ENCODE measurements at places on chromosomes 16 and 17.

DNA sequence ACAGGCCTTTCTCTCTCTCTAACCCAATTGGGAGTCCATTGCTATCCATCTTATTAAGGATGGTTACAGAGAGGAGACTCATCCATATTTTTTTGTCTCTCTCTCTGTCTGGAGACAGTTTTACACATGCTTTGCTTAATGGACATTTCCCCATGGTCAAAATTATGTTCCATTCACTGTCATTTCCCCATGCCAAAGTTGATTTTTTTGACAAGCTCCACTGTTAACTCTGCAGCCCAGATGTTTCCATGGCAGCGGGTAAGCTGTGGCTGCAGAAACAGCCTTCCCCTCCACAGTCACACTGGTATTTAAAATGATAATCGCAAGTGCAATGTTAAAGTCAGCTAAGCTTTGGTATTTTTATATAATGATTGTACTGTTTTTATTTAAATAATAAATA, 63.9 kb upstream of the HLF start:
- DNase-seq = no peak

- DNase-seq = no peak
Measured at GRCh38 chr17:74083321-74083720, 120.2 kb upstream of the RPL38 start.

DNA sequence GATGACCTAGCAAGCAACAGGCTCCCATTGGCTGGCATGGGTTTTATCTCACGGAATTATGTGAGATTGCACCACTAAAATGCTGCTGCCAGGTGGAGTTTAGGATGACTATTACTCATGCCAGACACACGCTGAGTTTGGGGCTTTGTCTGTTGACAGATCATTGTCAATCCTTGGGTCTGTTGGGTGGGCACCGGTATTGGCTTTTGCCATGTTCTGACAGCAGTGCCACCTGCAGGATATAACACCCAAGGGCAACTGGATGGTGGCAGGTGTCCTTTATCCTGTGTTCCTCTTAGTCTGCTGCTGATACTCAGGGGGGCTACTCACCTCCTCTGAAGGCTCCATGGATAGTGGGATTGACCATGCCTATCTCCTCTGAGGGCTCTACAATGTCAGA, 221.6 kb upstream of the DYNLRB2 start:
- DNase-seq = no peak

- no peak for DNase-seq
Measured at GRCh38 chr17:352421-353212, at the start of gene RPH3AL. Gene RPH3AL (minus strand): TSS chr17:352807. CDS start chr17:327543, 25,264 bp downstream.

- no peak for DNase-seq
Measured at GRCh38 chr16:71885261-71885650, 1.3 kb upstream of the ZNF821 start.

DNA sequence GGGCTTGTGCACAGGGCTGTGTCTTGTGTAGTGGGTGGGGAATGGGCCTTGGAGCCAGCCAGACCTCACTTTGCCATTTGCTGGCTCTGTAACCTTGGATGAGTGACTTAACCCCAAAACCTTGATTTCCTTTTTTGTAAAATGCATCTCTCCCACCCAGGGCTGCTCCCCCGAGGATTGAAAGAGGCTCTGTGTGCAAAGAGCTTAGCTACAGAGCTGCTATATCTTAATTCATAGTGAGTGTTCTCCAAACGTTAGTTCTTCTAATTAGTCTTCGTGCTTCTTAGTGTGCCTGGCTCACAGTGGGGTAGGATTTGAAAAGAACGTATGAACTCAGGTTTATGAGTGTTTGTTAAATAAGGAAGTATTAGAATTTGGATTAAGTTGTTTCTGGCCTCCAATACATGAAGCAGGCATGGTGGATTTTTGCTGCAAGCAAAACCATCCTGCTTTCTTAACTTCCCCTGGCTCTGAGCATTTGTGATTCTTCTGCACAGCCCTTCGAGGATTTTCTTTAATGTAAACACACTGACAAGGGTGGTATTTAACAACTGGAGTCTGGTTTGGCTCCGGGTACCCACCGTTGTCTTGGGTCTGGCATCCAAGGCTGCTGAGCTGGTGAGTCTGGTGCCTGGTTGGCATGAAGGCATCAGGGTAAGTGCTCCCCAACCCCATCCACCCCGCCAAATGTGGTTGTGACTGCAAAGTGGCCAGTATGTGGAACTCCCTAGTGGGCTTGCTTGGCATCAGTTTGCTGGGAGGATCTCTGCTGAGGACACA, 29.7 kb downstream of the KSR1 start:
- no peak for DNase-seq

GRCh38 chr17:2796164-2797125, at the start of gene RAP1GAP2:
Gene RAP1GAP2 (plus strand): TSS chr17:2796438. CDS start chr17:2796528, 90 bp downstream.
- DNase-seq = no peak

DNA sequence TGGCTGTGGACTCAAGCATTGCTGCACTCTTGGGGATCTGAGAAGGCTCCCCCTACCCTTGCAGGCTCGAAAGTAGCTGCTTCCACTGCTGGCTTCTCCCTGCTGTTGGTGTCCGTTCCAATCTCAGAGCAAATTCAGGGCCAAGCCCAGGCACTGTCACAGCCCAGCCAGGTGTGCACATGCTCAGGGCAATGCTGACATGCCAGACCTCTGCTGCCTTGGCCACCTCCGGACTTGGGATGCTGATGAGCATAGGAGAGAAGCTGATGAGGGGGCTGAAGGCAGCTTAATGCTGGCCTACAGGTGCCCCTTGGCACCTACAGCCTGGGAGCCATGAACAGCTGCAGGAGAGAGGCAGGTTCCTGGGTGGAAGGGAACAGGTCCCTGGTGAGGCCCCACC, 273.7 kb upstream of the KCNJ16 start:
- DNase-seq = no peak

- peak; percentile 27 for DNase-seq
Measured at GRCh38 chr17:64218066-64218465, 45.0 kb downstream of the TEX2 start.

- no peak for DNase-seq
Measured at GRCh38 chr16:518858-519257, 8.7 kb upstream of the CAPN15 start.

GRCh38 chr16:17926866-17927399, 409.6 kb downstream of the NPIPA8 start:
- DNase-seq = no peak

DNA sequence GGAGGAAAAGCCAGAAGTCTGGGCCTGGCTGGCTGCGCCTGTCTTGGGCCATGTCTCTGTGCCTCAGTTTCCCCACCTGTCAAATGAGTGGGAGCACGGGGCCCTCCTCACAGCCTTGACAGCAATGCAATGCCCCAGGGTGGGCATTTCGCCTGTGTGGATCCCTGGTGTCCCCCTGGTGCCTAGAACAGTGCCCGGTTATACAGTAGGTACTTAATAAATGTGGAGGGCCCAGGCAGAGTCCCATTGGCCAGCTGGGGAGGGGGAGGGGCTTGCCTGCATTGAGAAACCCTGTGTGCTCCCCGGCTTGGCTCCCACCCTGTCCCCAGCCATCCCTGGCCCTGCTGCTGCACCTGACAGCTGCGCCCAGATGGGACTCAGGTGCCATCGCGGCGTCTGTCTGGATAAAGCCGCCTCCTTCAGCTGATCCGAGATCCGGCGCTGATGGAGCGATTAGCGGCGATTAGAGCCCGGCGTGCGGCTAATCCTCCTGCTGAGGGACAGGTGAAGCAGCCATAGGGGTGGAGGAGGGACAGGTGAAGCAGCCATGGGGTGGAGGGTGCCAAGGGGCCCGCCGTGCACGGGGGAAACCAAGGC, 12.4 kb downstream of the ZFPM1 start:
- DNase-seq = no peak

- DNase-seq = no peak
Measured at GRCh38 chr17:81727324-81728031, 15.4 kb downstream of the SLC25A10 start.

GRCh38 chr17:17815436-17816200, 21.2 kb downstream of the SREBF1 start:
- no peak for DNase-seq

DNA sequence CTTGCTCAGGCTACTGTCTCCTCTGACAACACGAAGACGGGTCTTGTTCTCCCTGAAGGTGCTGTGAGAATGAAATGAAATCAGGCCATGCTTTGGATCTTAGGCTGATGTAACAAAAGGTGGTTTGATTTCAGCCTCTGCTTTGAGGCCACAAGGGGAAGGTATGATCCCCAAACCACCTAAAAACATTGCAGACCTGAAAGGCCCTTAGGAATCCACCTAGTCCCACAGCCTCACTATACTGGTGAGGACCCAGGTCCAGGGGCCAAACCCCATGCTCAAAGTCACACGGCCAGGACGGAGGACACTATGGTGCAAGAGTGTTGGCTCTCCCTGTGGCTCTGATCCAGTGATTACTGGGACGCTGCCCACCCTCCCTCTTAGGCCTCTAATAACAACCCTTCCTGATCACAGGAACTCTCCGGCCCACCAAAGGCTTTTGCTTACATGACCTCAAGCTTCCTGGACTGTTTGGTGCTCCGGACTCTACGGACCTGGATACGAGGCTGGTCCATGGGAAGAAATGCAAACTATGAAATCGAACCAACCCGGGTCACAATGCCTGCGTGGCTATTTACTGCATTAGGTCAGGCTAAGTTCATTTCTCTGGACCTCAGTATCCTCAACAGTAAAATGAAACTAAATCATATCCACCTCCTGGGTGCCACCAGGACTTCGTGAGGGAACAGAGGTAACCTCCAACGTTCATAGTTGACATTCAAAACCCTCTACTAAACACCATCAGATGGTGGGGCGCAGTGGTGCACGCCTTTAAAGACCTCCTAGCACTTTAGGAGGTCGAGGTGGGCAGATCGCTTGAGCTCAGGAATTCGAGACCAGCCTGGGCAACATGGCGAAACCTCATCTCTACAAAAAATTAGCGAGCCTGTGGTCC, 1.5 kb downstream of the TRIM25 start:
- no peak for DNase-seq

DNA sequence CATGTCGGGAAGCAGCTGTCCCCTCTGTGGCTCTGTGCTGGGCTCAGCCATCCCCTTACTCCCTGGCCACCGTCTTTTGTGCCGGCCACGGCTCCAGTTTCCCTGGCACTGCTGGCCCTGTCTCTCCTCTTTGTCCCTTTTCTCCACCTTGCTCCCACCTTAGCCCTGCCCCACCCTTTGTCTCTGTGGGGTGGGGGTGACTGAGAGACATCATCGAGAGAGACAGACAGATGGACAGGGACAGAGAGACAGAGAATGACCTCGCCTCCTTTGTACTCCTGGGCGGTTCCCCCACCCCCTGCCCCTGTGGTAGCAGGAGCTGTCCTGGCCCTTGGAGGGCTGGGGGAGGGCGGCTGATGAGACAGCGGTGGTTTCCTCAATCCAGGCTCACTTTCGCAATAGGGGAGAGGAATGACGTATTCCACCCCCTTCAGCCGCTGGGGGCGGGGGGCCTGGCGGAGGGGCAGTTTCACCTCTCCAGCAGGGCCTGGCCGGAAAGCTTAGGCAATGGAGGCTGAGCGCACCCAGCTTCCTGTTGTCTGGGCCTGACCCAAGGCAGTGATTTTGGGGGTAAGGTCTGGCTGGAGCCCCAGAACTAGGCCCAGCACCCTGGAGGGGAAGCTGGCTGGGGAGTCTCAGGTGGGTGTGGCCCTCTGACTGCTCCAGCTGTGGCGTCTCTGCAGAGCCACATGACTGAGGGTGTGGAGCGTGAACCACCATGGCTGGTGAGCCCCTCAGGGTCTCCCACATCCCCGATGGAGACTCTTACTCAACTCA, 7.3 kb downstream of the FMNL1 start:
- peak; percentile 80 for DNase-seq

DNA sequence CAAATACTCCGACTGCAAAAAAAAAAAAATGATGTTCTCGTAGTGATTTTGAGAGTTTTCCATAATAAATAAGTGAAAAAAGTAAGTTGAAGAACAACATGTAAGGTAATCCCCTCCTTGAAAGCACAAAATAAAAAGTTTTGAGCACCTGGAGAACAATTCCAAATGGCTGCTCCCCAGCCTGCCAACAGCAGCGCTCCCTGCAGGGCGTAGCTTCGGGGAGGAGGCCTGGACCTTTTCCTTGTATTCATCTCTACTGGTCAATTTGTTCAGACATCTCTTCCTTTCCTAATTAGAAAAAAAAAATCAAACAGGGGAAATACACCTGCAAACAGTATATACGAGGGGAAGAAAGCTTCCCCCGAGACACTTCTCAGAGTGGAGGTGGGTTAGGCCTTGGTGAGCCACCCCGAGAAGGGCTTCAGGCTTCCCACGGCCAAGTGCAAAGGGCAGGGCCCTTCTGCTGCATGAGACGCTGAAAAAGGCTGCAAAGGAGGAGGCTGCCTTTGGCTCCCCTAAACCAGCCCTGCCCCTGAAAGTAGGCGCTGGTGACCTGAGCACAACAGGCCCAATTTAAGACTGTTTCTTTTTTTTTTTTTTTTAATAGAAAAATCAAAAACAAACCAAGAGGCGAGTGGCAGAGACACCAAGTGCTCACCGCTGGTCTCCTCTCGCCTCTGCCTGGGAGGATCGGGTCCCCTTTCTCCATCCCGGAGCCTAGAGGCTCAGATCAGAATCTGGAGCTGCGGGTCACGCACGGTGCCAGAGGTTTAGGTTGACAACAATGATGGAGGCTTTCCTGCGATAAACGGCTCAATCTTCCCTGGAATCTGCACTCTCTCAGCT, 193.1 kb upstream of the FOXF1 start:
- DNase-seq = no peak
